ENCODE measurements at places on chromosomes 7 and 10. TPM values are rescaled to one million over a fixed set of nuclear protein-coding genes. Genes with fewer than 3 reads are reported as not detected.

- no peak for DNase-seq
Measured at GRCh38 chr7:116782177-116782711, 80.1 kb upstream of the CAPZA2 start.

TMEM213 gene
- total RNA-seq = 0.11 TPM

DNA sequence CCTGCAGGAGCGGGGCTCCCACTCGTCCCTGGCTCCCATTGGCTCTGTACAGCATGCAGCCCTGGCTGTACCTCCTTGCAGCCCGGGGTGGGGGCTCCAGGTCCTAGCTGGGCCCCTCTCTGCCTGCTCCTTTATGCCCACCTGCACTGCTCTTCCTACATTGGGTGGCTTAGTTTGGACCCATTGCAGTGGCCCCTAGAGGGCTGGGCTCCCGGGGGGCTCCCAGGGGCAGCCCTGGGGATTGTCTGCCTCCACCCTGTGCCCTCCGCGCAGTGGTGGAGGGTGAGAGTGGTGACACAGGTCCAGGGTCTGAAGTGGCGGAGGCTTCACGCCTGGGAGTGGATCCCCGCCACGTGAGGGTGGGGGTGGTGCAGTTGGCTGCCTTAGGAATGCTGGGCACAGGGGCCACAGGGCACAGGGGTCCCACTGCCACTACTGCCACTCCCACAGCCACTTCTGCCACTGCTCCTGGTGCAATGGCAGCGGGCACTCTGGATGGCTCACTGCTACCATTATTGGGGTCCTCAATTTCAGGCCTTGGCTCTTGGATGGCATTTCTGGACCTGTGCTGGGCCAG, 177.1 kb downstream of the ARL4A start:
- no peak for DNase-seq

PRSS2 gene
- total RNA-seq = 27.6 TPM

- DNase-seq = no peak
Measured at GRCh38 chr7:121874298-121874697, 1.3 kb downstream of the PTPRZ1 start.

DNA sequence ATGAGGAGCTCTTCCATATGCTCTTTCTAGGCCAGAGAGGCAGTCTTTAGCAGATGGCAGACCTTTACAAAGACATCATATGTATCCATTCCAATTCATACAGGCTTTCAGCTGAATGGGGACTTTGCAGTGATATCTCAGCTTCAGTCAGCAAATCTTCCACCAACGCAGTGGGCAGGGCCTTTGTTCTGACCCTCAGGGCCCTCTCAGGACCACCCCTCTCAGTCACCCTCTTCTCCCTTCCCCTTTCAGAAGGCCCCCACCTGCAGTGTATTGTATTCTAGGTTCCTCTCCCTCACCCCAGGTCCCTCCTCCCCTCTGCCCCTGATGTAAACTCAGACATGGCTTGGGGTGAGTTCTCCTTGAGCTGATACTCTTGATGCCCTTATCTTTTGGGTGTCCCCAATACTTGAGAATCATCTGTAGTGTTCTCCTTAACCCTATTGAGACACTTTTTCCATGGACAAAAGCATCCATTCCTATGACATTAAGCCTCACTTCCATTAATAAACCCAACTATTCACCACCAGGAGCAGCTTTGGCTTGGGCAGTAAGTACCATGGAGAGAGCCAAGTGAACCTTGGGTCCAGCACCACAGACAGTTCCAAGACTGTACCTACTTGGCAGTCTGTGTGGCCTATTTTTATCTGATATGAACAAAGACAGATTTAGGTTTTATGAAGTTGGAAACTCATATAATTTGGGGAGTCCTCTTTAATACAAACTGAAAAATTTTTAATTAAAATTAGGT, 62.7 kb downstream of the ADCYAP1R1 start:
- peak; percentile 46 for DNase-seq

HOXA3 gene
- total RNA-seq = not detected

GRCh38 chr10:50809596-50809995, 69.9 kb downstream of the ASAH2B start:
- no peak for DNase-seq

DNA sequence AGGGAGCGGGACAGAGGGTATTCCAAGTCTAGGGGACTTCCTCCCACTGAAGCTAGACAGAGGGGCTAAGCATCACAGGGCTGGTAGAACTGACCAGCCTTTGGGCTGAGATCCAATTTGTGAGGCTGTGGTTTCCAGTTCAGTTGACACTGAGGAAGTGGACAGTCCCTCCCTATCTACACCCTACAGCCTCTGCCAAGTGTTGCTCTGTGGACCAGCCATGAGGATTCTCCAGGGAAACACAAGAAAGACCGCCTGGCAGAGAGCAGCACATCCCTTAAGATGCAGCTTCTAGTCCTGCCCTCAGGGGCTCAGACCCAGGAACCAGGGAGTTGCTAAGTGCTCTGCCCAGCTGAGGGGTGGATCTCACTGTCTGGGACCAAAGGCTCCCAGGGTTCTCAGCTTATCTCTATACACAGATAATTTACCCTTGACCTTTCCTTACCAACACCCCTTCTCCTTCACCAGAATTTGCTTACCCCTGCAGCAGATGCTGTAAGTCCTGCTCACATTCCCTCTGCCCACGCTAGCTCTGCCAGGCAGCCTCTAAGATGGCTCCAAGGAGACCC, 252.0 kb downstream of the SKIDA1 start:
- DNase-seq = no peak

DNA sequence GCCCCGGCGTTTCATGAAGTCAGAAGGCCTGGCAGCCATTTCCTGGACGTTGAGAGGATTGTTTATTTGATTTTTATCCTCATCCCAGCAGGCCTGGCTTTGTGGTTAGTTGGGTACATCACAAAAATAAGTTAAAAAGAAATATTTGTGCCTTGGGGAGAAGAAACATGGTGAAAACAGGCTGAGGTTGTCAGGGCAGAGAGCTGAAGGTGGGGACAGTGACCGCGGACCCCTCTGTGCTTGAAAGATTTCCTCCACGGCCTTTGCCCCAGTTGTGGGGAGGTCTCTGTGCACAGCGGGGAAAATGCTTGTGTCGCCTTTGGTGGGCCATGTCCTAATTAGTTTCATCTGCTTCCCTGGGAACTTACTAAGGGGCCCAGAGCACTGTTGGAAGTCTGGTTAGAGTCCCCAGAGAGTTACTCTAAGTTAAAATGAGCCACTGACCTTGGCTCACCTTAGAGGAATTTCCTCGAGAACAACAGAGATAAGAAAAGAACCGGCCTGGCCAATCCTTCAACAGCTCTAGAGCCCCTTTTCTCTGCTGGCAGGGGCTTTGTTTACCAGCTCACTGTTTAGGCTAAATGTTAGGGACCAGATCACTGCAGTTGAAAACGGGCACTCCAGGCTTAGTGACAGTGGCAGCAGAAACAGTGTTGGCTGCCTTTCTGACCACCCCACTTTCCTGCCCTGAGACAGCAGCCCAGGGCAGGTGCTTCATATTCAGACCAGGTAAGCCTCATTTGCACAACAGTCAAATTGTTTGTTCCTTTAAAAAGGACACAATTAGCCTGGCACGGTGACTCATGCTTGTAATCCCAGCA, 37.9 kb downstream of the CRCP start:
- peak; percentile 21 for DNase-seq

GRCh38 chr10:11245095-11245479, 227.4 kb downstream of the CELF2 start:
- DNase-seq = no peak

GPR22 gene
- not detected for total RNA-seq

DNA sequence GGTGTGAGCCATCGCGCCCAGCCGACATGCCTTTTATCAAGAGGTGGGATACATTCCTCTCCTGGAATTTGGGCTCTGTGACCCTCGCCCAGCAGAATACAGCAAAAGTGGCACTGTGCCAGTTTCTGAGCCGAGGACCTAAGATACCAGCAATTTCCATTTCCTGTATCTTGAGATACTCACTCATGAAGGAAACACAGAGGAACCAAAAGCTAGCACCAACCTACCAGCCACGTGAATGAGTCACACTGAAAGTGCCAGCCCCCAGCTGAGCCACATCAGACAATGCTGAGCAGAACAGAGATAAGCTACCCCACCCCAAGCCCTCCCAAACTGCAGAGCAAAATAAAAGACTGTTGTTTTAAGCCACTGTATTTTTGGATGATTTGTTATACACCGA, 56.3 kb downstream of the CACUL1 start:
- DNase-seq = no peak

CYP3A5 gene
- 0.39 TPM for total RNA-seq

ANKRD61 gene
- not detected for total RNA-seq

DNA sequence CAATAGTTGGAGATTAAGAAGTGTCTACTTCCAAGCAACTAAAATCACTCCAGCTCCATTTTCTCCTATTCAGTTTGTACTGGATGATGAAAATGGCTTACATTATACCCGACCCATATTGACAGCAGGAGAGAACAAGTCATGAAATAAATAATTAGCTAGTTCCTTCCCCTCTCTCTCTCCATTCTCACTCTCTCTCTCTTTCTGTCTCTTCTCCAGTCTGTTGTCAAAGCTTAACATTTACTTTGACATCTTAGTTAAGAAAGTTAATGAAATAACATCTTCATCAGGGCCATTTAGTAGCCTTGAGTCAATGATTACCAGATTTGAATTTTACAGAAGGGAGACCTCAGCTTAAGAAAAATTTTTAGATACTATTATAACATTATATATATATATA, 138.5 kb downstream of the ARID5B start:
- no peak for DNase-seq

DNA sequence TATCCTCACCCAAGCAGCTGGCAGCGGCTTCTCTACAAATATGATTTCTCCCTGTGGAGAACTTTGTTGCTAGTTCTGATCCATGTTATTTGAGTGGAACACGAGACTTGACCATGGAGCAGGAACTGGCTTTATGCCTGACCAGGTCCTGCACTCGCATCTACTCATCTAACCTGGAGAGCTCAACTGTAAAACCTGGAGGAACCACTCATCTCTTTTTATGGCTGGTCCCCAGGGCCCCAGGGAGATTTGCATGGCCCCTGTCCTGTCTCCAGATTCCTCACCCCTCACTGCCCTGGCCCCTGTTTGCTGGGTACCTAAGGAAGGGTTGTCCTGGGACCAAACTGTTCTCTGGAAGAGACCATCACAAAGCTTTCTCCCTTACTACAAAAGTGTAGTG, 16.0 kb downstream of the TCAF1 start:
- no peak for DNase-seq

DNA sequence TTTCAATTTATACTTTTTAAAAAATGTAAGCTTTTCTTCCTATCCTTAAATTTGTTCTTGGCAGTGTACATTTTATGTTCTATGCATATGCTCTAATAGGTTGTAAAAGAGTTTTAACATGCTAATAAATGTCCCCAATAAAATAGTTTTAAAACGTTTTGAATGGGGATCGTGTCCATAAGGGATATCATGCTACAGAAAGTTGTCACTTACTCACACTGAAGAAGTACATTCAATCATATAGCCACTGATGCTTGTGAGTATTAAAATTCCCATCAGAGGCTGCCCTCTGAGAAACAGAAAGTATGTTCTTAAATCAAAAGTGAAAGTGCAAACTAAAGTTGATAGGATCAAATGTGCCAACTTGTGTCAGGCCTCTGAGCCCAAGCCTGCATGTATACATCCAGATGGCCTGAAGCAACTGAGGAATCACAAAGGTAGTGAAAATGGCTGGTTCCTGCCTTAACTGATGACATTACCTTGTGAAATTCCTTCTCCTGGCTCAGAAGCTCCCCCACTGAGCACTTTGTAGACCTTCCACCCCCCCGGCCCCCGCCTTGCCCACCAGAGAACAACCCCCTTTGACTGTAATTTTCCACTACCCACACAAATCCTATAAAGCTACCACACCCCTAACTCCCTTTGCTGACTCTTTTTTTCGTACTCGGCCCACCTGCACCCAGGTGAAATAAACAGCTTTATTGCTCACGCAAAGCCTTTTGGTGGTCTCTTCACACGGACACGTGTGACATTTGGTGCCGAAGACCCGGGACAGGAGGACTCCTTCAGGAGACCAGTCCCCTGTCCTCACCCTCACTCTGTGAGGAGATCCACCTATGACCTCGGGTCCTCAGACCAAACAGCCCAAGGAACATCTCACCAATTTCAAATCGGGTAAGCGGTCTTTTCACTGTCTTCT, 877 bp upstream of the NOD1 start:
- DNase-seq = no peak

- DNase-seq = no peak
Measured at GRCh38 chr7:103636153-103636552, 190.1 kb upstream of the SLC26A5 start.

- DNase-seq = no peak
Measured at GRCh38 chr10:46220187-46220586, 66.6 kb upstream of the ANTXRL start.

- no peak for DNase-seq
Measured at GRCh38 chr7:8742837-8743236, 309.4 kb downstream of the NXPH1 start.

DNA sequence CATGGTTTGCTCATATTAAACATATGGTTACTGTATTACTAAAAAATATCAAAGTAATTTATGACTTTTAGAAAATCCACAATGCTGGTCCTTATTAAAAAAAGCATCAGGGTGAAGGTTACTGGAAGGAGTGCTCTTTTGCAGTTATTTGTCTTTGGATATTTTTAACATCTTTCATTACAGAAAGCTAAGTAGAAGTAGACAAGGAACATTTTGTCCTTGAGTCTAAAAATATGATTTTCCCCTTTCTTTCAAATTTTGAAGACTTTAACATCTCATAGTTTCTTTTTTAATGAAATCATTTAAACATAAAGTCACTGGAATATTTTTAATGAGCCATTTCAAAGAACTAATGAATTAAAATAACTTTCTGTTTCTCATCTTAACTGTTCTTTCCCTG, 110.1 kb upstream of the TNS3 start:
- no peak for DNase-seq

- no peak for DNase-seq
Measured at GRCh38 chr10:121831777-121832176, 96.1 kb downstream of the ATE1 start.

- DNase-seq = no peak
Measured at GRCh38 chr7:131955679-131956078, 399.3 kb upstream of the PODXL start.

DNA sequence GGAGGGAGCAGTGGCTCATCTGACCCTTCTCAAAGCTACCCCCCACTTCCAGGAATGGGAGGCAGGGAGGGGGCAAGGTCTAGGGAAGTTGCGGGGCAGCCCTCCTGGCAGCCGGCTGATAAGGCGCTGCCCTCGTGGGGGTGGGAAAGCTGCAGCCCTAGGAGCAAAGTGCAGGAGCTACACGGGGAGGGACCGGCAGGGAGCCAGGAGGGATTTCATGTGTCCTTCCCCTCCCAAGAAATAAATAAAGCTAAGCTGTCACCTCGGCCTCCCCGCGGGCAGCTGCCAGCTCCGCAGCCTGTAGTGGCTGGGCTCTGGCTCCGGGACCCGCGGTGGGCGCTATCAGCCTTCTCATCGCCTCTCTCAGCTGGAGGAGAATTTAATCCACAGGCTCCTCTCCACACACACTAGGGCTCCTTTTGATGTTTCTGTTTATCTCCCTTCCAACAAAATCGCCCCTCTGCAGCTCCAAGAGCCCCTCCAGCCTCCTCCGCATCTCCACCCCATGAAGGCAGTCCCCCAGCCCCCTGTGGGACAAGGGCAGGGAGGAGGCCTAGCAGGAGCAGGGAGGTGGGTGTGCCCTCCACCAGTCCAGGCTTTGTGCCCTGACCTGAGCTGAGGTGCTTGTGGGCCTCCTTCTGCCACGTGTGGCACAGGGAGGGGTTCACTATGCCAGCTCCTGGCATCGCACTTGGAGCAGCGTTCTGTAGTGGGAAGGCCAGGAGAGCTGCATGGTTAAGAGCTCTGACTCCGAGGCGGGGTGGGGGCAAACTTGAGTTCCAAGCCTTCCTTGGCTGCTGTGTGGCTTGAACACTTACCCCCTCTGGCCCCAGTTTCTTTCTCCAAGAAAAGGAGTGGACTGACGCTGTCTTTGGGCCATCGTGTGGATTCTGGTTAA, 80.5 kb downstream of the C10orf105 start:
- DNase-seq = no peak

OR2A7 gene
- 9.9 TPM for total RNA-seq

CRTAC1 gene
- total RNA-seq = 1.1 TPM

TACC2 gene
- 22.2 TPM for total RNA-seq

SUV39H2 gene
- 41.4 TPM for total RNA-seq

Data from WTC11 (cell line).